ENCODE measurements at places on chromosomes 4 and X.

DNA sequence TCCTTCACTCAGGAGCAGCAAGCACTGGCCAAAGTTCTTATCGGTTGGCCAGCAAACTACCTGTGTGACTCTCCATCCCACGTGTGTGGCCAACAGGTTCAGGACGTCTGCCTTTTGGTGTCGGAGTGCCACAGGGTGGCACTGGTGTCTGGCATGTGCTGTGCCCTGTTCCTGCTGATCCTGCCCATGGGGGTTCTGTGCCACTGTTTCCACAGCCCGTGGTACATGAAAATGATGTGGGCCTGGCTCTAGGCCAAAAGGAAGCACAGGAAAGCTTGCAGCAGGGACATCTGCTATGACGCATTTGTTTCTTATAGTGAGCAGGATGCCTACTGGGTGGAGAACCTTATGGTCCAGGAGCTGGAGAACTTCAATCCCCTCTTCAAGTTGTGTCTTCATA is 4.6 kb upstream of the TLR2 start:
- peaks cover 22% of the 10 kb centered on the region for H3K27me3 ChIP-seq
- H3K27ac ChIP-seq, result no peak overlapping the region
- H3K36me3 ChIP-seq, result no peaks in the 10 kb centered on the region
- no peak overlapping the region for H3K4me3 ChIP-seq

- H3K4me1 ChIP-seq, result no peaks in the 10 kb centered on the region
- no peaks in the 10 kb centered on the region for H3K27me3 ChIP-seq
- no peak for DNase-seq
- no peak overlapping the region for H3K27ac ChIP-seq
Observed at GRCh38 chrX:12309744-12310076, 171.4 kb downstream of the FRMPD4 start.

- no peaks in the 10 kb centered on the region for H3K27me3 ChIP-seq
- no peaks in the 10 kb centered on the region for H3K36me3 ChIP-seq
Observed at GRCh38 chr4:85886665-85887064, 411.7 kb downstream of the ARHGAP24 start.

- no peaks in the 10 kb centered on the region for H3K4me1 ChIP-seq
- no peak overlapping the region for H3K4me3 ChIP-seq
- DNase-seq, result no peak
- H3K36me3 ChIP-seq, result no peaks in the 10 kb centered on the region
- no peaks in the 10 kb centered on the region for H3K27me3 ChIP-seq
Observed at GRCh38 chrX:152600853-152601633, 36.7 kb upstream of the GABRQ start.

- H3K27ac ChIP-seq, result no peak overlapping the region
- no peaks in the 10 kb centered on the region for H3K27me3 ChIP-seq
- H3K4me3 ChIP-seq, result no peak overlapping the region
- no peaks in the 10 kb centered on the region for H3K4me1 ChIP-seq
- DNase-seq, result no peak
Observed at GRCh38 chr4:72305620-72306019, 263.4 kb downstream of the ADAMTS3 start.

GRCh38 chrX:122790376-122791095 is 393.5 kb upstream of the GRIA3 start:
- no peak overlapping the region for H3K27ac ChIP-seq
- no peak for DNase-seq
- no peak overlapping the region for H3K4me3 ChIP-seq
- no peaks in the 10 kb centered on the region for H3K36me3 ChIP-seq
- H3K4me1 ChIP-seq, result no peaks in the 10 kb centered on the region
- H3K27me3 ChIP-seq, result no peaks in the 10 kb centered on the region

GRCh38 chrX:123771449-123772064 is 38.7 kb upstream of the THOC2 start:
- DNase-seq, result no peak
- no peaks in the 10 kb centered on the region for H3K36me3 ChIP-seq
- H3K27ac ChIP-seq, result no peak overlapping the region
- H3K27me3 ChIP-seq, result no peaks in the 10 kb centered on the region

- no peaks in the 10 kb centered on the region for H3K36me3 ChIP-seq
- H3K27ac ChIP-seq, result no peak overlapping the region
- H3K27me3 ChIP-seq, result no peaks in the 10 kb centered on the region
Observed at GRCh38 chr4:106269711-106270110, 46.3 kb downstream of the TBCK start.

DNA sequence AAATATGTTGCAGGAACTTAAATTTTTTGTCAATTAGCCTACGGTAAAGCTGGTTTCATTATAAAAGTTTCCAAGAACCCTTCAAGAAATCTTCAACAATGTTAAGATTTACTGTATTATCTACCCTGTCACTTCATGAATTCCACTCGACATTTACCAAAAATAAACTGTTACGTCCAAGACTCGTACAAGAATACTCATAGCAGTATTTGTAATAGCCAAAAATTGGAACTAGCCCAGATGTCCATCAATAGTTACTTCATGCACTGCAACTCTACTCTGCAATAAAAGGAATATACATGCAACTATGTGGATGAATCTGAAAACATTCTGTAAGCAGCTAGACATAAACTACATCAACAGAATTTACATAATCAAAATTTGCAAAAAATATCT is 13.4 kb downstream of the RBMX start:
- no peaks in the 10 kb centered on the region for H3K4me1 ChIP-seq
- no peak overlapping the region for H3K4me3 ChIP-seq
- H3K36me3 ChIP-seq, result peaks cover 32% of the 10 kb centered on the region
- H3K27me3 ChIP-seq, result no peaks in the 10 kb centered on the region
- no peak for DNase-seq
- no peak overlapping the region for H3K27ac ChIP-seq

GRCh38 chr4:87050596-87050995 is 115.8 kb downstream of the AFF1 start:
- no peaks in the 10 kb centered on the region for H3K27me3 ChIP-seq
- H3K4me1 ChIP-seq, result no peaks in the 10 kb centered on the region
- no peak for DNase-seq
- peaks cover 19% of the 10 kb centered on the region for H3K36me3 ChIP-seq
- H3K4me3 ChIP-seq, result no peak overlapping the region

DNA sequence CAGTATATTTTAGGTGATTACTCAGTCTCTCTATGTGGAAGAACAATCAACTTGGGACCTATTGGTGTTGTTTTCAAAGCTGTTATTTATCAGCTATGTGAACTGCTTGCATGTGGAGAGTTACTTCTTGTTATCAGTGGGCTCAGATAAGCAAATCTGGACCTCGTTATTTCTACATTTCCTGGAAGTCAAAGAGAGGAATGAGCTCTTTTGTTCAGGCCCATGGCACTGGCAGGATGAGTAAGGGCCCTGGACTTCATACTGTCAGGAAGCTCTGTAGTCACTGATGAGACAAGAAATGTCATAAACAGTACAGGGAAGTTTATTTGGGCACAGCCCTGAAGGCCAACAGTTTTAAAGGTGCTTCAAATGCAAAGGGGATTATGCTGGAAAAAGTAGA is 760.6 kb upstream of the EPHA5 start:
- no peak overlapping the region for H3K27ac ChIP-seq
- no peaks in the 10 kb centered on the region for H3K27me3 ChIP-seq
- H3K36me3 ChIP-seq, result no peaks in the 10 kb centered on the region
- H3K4me3 ChIP-seq, result no peak overlapping the region
- H3K4me1 ChIP-seq, result no peaks in the 10 kb centered on the region

DNA sequence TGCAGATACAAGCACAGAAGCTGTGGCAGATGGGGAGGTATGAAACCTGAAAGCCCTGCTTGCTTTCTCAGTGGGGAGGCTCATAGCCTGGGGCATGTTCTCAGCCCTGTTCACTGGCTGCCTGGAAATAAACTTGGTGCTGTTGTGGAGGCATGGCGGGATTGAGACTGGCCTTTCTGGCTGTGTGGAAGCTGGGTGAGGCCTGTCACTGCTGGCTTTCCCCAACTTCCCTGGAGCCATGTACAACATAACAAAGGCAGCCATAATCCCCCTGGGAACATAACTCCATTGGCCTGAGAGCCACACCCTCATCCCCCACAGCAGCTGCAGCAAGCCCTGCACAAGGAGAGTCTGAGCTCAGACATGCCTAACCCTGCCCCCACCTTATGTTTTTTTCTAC is 237.7 kb upstream of the TLL1 start:
- H3K4me1 ChIP-seq, result no peaks in the 10 kb centered on the region
- no peak overlapping the region for H3K27ac ChIP-seq

- H3K27ac ChIP-seq, result no peak overlapping the region
- H3K4me3 ChIP-seq, result no peak overlapping the region
- H3K36me3 ChIP-seq, result no peaks in the 10 kb centered on the region
- DNase-seq, result no peak
- H3K4me1 ChIP-seq, result no peaks in the 10 kb centered on the region
- no peaks in the 10 kb centered on the region for H3K27me3 ChIP-seq
Observed at GRCh38 chr4:26485684-26486083, 4.6 kb downstream of the CCKAR start.

DNA sequence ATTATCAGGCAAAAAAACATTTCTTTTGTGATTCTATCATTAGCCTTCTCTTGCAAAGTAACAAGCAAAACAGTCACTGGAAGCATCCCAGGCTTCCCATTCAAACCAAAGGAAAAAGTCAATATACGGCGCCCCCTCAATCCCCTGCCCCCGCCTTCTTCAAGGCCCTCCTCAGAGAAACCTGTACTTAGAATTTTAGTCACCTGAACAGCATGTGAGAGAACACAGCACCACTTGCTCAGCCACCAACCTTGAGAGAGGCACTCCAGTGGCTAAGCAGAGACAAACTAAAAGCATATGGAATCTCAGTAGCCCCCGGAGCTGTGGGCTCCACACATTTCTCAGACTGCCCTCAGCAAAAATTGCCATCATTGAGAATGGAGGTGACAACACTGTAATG is 25.2 kb downstream of the LEF1 start:
- H3K4me3 ChIP-seq, result peak overlapping the region; percentile 44
- DNase-seq, result no peak
- peaks cover 2% of the 10 kb centered on the region for H3K27me3 ChIP-seq
- peak overlapping the region; percentile 1 for H3K27ac ChIP-seq
- H3K36me3 ChIP-seq, result peaks cover 21% of the 10 kb centered on the region

DNA sequence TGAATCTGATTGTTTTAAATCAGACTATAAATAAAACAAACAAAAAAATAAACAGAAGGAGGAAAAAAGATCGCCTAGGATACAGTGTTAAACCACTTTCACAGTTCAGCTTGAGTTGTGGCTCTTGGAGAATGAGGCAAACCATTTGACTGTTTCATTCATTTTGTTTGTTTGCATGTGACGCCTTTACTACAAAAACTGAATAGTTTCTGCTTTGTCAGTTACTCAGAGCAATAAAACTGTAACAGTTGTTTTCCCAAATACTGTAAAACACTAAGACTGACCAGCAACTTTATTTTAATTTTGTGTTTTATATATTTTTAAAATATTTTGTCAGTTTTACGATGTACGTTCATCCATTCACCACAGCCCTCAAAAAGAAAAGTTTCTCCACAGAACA is 214.5 kb downstream of the FBXW7 start:
- no peaks in the 10 kb centered on the region for H3K4me1 ChIP-seq
- DNase-seq, result no peak
- H3K27ac ChIP-seq, result no peak overlapping the region
- no peaks in the 10 kb centered on the region for H3K27me3 ChIP-seq
